ENCODE measurements at places on chromosomes 4 and X.

- no peak for DNase-seq
Observed at GRCh38 chrX:129984111-129984958, 1.9 kb downstream of the BCORL1 start.

DNA sequence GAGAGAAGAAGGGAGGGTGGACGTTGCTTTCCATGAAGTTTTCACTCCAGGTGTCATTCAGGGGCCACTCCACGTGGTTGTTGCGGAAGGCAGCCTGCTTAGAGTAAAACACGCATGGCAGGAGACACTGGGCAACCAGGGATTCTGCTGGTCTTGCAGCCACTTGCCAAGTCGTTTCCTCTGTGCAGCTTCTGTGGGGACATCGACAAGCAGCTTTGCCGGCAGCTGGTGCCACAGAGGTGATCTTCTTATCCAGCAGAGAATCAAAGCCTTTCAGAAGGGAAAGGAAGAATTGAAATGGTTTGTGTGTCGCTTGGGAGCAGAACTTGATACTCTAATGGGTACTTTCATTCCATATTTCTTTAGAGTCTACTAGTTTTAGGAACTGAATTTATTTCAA is 867.1 kb upstream of the TENM3 start:
- DNase-seq, result no peak

DNA sequence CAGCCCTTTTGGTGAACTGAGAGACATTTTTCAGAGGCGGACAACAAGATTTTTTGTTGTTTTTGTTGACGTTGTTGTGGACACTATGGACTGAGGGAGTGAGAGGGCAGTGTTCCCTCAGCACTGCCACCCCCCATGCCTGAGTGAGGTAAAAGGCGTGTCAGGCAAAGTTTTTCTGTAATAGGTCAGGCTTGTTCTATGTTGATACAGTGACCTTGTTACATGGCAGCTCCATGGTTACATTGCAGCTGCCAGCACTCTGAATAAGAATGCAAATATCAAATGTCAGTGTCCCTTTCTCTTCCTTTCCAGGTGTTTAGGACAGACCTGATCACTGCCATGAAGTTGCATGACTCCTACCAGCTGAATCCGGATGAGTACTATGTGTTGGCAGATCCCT is 36.6 kb downstream of the JADE1 start:
- peak; percentile 5 for DNase-seq

GRCh38 chrX:139931646-139932072 is 1.2 kb downstream of the ATP11C start:
- DNase-seq, result peak; percentile 8

GRCh38 chrX:45571453-45571852 is 370.8 kb upstream of the DIPK2B start:
- no peak for DNase-seq

- DNase-seq, result no peak
Observed at GRCh38 chr4:85763202-85763601, 288.3 kb downstream of the ARHGAP24 start.

GRCh38 chr4:56704089-56704871 is 23.2 kb upstream of the HOPX start:
- DNase-seq, result no peak

- DNase-seq, result peak; percentile 25
Observed at GRCh38 chr4:111883557-111883999, 261.7 kb upstream of the FAM241A start.

- no peak for DNase-seq
Observed at GRCh38 chr4:38411092-38411491, 252.9 kb upstream of the KLF3 start.

DNA sequence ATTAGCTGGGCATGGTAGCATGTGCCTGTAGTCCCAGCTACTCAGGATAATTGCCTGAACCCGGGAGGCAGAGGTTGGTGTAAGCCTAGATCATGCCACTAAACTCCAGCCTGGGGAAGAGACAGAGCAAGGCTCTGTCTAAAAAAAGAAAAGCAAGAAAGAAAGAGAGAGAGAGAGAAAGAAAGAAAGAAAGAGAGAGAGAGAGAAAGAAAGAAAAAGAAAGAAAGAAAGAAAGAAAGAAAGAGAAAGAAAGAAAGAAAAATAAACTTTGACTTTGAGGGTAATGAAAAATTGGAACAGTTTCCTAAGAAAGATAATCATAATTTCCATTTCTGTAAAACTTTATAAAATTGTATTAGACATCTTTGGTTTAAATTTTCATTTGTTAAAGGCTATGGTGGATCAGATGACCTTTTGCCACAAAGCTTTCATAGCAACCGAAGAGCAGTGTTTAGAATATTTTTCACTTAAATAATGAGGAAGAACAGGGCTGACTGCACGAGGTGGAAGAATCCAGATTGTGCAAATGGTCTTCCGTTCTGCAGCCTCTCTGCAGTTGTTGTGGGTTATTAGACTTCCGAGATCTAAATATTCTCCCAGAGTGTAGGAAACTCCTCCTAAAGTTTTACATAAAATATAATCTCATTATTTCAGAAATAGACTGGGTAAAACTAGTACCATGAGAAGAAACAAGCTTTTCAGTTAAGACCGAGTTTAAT is 55.9 kb downstream of the RBM47 start:
- no peak for DNase-seq

- no peak for DNase-seq
Observed at GRCh38 chr4:107689912-107690587, 30.0 kb downstream of the PAPSS1 start.

- DNase-seq, result no peak
Observed at GRCh38 chr4:30844861-30845582, 124.9 kb downstream of the PCDH7 start.

DNA sequence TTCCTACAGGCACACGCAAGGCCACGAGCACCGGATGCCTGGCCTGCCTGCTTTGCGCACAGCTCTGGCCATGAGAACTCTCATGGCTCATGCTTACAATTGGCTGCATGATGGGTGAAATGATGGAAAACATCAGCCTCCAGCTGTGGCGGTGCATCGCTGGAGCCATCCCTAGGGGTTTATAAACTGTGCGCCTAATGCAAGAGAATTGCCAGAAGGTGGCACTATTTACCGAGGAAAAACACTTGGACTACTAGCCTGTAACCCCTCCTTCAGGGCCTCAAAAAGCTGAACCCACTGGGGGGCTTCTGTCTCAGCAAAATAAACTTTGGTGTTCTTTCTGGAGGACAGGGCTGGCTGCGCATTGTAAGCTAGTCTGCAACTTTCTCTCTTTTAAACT is 51.9 kb downstream of the PHKA2 start:
- peak; percentile 0 for DNase-seq

GRCh38 chr4:188374871-188375270 is 235.6 kb downstream of the TRIML1 start:
- no peak for DNase-seq

- no peak for DNase-seq
Observed at GRCh38 chrX:147891896-147892295, 19.8 kb upstream of the FMR1 start.

GRCh38 chrX:140440876-140441275 is 64.0 kb downstream of the SOX3 start:
- no peak for DNase-seq

- no peak for DNase-seq
Observed at GRCh38 chrX:72216973-72217372, 21.9 kb downstream of the ERCC6L start.

DNA sequence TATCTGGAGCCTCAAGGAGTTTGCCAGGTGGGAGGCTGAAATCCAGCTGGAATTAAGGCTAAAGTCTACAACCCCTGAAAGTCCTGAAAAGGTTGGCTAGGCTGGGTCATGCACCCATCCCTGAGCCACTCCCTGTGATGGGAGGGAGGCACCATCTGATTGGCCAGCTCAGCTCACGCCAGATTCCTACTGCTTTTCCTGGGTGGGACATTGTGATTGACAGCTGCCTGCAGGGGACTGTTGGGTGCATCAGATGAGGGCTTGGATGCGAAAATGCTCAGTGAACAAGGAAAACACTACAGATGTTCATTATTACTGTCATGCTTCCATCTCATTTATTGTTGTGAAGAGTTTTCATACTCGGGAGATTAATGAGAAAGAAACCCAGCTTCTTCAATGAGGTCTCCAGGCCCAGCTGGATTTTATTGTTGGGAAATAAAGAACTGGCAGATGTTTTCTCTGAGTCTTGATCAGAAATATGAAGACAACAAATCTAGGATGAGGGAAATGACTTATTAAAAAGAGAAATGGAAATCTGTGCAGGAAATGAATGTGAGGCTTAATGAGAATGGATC is 185.9 kb downstream of the STK32B start:
- DNase-seq, result no peak

DNA sequence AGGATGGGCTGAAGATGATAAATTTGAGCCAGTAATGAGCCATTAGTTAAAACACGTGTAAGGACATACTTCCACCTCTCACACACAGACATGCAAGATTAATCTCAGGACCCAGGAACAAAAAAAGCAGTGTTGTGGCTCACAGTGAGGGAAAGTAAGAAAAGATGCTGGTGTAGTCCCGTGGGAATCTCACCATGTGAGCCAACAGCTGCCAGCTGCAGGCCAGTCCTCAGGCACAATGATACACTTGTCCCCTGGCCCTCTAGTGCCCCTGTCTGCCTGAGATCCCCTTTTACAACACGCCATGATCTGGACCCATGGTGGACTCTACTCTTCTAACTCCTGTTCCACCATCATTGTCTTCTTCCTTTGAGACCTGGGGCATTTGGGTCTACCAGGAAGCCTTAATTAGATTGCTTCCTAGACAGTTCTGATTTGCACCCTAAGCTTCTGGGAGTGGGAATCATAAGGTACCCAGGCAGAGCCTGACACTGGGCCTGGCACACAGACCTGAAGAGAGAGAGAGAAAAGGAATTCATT is 194.7 kb downstream of the STIM2 start:
- DNase-seq, result no peak

DNA sequence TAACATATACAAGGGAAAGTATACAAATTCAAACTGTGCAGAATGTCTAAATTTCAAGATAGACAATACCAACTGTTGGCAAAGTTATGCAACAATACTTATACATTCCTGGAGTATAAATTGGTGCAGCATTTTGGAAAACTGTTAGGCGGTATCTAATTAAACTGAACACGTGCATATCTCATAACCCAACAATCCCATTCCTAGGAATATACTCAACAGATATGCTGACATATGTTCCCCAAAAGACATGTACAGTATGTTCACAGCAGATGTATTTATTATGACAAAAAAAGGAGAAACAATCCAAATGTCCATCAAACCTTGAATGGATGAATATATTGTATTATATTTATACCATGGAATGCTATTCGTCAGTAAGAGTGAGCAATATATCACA is 16.4 kb upstream of the FAM9B start:
- DNase-seq, result no peak

DNA sequence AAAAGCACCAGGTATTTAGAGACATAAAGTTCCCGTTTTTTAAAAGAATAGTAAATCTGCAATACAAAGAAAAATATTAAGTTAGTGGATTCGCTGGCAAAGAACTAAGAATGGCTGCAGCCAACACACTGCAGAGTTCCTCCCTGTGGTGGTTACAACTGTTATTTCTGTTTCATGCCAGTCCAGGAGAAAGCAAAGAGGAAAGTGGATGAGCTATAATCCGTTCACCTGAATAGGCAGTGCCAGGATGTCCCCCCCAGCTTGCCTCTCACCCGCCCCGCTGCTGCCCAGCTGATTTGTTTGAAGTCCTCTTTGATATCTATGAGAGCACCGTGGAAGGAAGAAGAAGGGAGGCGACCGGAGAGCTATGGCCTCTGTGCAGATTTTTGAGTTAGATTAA is 63.9 kb downstream of the PTCHD1 start:
- no peak for DNase-seq

DNA sequence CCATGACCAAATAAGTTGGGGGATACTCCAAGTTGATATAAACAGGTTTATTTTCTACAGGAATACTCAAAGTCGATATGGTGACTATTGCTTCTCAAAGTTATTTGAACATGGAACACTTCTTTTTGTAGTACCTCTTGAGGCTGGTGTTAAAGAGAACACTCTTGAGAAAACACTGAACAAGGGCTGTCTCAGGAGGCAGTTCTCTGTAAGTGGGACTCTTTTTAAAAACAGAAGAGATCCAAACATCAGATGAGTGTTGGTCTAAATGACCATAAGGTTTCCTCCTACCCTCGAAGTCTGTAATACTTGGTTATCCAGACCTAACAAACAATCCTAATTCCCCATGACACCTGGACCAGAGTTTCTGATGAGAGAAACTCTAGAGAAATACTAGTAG is 223.2 kb upstream of the TEX13C start:
- no peak for DNase-seq

DNA sequence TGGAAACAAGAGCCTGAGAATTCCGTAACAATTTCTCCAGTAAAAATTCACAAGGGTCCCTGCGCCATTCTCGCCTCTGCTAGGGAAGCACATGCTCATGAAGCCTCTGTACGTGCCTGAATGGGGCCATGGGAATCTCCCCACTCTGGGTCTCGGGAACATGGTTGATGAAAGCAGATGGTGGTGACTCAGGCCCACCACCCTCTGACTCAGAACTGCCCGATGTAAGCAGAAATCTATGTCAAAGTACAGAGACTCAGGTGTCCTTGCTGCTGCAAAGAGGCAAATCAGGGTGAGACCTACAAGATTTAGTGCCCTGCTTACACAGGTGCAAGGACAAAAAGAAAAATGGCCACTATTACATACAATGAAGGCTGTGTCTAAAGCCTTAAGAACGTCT is 65.0 kb downstream of the SCD5 start:
- no peak for DNase-seq

GRCh38 chr4:158080354-158080753 is 92.5 kb downstream of the GASK1B start:
- DNase-seq, result no peak

Measured in NCI-H1105 (cell line).